ENCODE measurements at places on chromosomes 7 and 10.

- no peak for DNase-seq
Observed at GRCh38 chr7:66629222-66630062, 761 bp downstream of the KCTD7 start.

DNA sequence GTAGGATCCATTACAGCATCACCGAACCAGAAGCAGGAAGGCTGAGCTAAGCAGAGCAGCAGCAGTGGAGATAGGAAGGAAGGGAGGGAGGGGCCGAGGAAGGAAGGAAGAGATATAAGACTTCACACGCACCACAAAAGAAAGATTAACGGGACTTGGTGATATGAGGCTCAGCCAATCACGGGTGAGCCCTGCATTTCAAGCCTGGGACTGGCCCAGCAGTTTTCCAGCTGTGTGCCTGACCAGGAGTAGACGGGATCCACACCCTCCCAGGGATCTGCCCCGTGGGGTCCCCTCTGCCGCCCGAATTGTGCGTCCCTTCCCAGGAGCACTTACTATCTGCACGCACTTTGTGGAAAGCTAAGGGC, 16.2 kb downstream of the ATG9B start:
- no peak for DNase-seq

DNA sequence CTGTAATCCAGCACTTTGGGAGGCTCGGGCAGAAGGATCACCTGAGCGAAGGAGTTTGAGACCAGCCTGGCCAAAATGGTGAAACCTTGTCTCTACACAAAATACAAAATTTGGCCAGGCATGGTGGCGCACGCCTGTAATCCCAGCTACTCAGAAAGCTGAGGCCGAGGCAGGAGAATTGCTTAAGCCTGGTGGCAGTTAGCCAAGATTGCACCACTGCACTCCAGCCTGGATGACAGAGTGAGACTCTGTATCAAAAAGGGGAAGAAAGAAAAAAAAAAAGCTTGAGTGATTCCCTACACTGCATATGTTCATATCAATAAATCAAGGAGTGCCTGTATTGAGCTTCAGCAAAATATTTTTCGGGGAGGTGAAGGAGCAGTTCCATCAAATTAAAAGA, 45.8 kb upstream of the SRRM3 start:
- no peak for DNase-seq

DNA sequence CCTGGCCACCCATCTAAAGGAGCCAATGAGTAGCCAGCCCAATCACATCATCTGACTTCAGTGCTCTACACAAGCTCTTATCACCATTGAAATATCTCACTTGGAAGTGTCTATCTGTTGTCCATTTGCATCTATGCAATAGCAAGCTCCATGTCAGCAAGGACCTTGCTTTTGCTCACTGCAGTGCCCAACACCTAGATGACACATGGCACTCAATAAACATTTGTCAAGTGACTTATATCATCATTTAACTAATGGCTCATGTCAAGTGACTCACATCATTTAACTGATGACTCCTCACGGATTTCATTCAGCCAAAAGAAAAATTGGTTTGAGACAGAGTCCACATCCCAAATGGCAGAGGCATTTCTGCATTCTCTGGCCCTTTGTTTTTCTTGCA, 92.9 kb upstream of the ADAM12 start:
- no peak for DNase-seq

GRCh38 chr7:47186316-47186715, 395.6 kb downstream of the TNS3 start:
- DNase-seq, result no peak

GRCh38 chr7:47337531-47337930, 244.4 kb downstream of the TNS3 start:
- no peak for DNase-seq

- no peak for DNase-seq
Observed at GRCh38 chr7:5528071-5528814, 104.6 kb upstream of the TNRC18 start.

DNA sequence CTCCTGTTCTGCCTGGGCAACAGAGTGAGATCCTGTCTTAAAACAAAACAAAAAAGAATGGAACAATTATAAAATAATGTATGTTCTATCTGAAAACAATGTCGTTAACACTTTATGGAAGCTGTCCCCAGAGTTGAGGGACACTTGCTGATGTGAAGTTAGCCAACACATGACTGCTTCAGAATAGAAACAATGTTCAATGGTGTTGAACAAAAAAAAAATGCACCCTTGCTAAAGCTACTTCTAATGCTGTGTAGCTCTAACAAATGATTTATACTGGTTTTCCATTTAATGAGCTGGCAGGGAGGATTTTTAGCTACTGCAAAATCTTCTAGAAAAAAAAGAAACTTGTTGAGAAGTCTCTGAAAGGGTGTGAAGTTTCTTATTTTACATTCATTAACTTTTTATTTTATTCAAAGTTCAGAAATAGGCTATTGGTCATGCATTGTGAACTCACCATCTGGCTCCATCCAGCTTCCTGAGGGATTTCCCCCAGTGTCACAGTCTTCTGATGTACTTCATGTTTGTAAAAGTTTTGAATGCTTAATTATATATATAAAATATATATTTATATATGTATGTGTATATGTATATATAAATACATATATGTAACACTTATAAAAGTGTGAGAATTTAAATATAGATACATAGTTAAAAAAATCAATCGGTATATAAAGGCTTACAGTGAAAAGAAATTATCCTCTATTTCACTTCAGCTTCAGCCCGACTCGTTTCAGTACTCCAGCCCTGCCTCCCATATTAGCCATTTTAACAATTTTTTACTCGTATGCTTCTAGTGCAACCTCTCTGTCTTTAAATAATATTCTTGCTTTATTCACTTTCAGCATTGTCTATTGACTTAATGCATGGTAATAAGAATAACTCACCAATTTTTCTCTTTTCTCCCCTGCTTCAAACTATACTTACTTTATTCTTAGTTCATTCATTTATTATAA, 35.0 kb downstream of the HDAC9 start:
- no peak for DNase-seq

GRCh38 chr10:68272833-68273232, 40.9 kb upstream of the ATOH7 start:
- DNase-seq, result no peak

DNA sequence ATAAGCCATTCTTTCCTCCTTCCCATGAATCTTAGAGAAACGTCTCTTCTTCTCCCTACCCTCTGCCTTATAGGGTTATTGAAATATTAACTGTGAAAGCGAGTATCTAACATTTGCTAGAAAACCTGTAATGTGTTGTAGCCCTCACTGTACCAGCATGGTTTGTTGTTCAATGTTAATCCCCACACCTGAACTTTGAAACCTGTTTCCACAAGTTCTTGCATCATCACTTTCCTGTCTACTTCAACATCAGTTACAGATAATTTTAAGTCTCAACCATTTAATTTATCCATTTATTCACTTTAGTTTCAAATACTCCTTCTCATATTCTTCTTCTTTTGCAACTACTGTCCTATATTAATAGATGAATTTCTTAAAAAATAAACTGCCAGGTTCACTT, 148.2 kb downstream of the ETV1 start:
- DNase-seq, result no peak

GRCh38 chr10:57952741-57953140, 315.0 kb downstream of the IPMK start:
- peak; percentile 11 for DNase-seq

DNA sequence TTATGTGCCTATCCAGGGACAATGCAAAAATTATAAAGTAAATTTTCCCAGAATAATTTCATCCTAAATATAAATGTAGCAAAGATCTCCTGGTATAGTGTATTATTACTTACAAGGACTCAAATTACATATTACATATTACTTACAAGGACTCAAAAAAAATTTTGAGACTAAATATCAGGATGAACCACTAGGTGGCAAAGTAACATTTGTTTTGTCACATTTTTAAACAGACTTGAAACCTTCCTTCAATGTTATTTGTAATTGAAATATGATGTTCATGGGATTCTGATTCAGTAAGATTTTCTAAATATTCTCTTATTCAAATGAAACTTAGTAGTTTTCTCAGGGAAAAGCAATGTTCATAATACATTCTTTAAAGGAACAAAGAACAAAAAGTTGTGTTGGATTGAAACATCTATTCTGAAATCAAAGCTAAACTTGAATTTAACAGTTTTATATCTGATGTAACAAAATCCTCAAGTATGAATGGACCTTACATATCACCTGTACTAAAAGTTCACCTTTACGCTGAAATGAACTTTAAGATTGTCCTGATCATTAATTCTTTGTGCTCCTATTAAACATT, 74.3 kb upstream of the GNAI1 start:
- no peak for DNase-seq

DNA sequence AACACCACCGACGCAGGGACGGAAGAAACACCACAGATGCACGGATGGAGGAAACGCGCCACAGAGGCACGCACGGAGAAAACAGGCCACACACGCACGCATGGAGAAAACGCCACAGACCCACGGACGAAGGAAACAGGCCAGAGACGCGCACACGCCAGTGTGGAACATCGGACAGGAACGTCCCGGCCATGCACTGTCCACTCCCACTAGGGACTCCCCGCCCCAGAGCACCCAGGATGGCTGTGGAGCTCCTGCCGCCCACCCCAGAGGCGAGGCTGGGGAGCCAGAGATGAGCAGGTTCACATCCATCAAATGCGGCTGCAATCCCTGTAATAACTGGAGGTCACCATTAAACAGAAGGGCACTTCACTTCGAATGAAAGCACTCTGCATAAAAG, 17.3 kb downstream of the DIP2C start:
- DNase-seq, result no peak

DNA sequence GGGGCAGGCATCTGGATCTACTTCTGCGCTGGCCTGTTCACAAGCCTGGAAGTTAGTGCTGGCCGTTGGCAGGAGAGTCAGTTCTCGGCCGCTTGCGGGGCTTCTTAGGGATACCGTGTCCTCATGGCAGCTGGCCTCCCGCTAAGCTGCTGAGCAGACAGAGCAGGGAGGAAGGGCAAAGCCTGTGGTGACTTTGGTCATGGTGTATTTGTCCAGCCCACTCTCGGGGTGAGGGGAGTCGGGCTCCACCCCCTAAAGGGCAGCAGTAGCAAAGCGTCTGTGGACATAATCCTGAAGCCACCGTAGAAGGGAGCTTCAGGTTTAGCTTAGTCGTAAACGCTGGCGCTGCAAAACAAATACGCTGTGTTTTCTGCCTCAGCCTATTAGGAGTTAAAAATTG, 12.2 kb downstream of the UBE3C start:
- peak; percentile 31 for DNase-seq

DNA sequence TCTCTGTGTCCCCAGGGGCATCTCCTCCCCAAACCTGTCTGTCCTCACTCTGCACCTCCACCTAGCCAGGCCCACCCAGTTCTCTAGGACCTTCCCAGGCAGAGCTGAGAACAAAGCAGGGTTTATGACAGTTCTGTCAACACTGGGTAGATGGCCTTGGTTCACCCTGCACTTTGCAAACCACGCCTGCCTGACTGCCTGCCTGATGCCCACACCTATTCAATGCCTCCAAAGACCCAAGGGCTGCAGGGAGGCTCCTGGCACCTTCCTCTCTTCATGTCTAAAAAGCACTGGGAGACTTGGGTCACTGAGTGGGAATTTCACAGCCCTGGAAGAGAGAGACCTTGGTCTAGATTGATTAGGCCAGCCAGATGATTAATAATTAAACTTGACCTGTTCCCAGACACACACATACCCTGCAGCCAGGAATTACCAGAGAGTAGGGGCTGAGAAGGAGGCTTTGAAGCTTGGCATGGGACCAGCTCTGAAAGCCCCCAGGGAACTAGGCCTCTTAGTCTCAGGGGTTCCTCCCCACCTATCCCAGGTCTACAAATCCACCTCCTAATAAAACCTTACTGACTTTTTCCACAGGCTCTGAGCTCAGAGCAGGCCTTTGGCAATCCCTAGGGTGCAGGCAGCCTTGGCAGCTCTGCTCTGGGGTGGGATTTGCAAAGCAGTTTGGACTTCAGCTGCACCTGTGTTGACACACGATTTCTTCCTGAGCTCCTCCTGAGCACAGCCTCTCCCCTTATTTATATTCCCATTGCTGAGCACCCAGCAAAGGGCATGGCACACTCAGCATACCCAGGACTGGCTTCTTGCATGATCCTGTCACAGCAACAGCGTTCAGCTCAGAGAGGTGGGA, 25.7 kb upstream of the PDCD4 start:
- DNase-seq, result no peak

GRCh38 chr10:24041034-24041433, 167.9 kb upstream of the KIAA1217 start:
- no peak for DNase-seq

DNA sequence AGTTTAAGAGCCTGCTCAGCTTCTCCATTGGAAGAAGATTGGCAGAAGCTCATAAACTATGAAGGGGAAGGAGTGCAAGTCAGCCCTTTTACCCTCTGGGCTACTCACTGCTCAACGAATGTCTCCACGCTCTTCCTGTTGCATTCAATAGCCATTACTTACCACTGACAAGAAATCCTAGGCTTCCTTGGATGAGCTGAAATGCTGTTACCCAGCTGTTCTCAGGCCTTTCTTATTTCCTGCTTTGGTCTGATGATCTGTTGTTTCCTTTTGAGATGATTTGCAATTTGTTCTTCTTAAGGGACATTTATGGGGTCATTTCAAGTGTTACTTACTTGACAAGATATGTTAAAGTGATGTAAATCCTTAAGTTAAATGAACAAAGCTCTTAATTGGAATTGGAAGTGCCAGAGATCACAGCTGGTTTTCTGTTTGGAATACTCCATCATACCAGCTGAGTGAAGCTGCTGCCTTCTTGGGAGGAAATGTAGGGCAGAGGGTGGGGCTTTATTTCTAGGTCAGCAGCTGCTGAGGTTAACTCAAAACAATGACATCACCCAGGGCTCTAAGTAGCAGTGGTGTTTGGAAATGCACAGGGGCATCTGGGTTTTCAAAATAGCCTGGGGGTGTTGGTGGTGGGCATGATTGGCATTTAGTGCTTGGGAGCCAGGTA, 170.0 kb downstream of the PRKCQ start:
- peak; percentile 72 for DNase-seq

- DNase-seq, result peak; percentile 31
Observed at GRCh38 chr7:6271694-6272440, 557 bp downstream of the CYTH3 start.

GRCh38 chr10:119575506-119575905, 21.3 kb downstream of the TIAL1 start:
- DNase-seq, result peak; percentile 46

GRCh38 chr7:97601931-97602457, 129.9 kb upstream of the TAC1 start:
- no peak for DNase-seq

DNA sequence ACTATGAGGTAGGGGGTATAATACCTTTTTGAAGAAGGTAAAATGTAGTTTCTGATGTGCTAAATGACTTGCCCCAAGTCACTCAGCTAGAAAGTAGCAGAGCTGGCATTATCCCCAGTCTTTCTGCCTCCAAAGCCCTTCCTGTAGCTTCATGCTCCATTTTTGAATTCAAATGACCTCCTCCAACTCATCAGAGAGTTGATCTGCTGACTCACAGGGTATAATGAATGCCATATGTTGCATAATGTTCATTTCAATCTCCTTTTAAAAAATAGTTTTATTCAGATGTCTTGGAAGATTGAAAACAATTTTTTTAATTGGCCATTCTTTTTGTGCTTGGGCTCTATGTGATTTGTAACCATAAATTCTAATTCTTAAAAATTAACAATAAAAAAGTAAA, 272.8 kb upstream of the IMMP2L start:
- DNase-seq, result peak; percentile 45

Measured in AG08396 (cell line).